ENCODE measurements at places on chromosomes 16 and 17. TPM values are rescaled to one million over a fixed set of nuclear protein-coding genes. Genes with fewer than 3 reads are reported as not detected.

MEOX1 gene
- 0.05 TPM for polyA plus RNA-seq

TNFAIP1 gene
- 51.2 TPM for polyA plus RNA-seq

CLEC18B gene
- polyA plus RNA-seq: 0.06 TPM

SHISA6 gene
- polyA plus RNA-seq: not detected

CRHR1 gene
- not detected for polyA plus RNA-seq

FAHD1 gene
- polyA plus RNA-seq: 45.4 TPM

RAB34 gene
- polyA plus RNA-seq: 428 TPM

OR3A3 gene
- polyA plus RNA-seq: not detected

MMP28 gene
- 0.15 TPM for polyA plus RNA-seq

CCDC182 gene
- not detected for polyA plus RNA-seq

GINS2 gene
- polyA plus RNA-seq: 5.1 TPM

SLC6A2 gene
- not detected for polyA plus RNA-seq

LPO gene
- not detected for polyA plus RNA-seq

LRRC45 gene
- 4.0 TPM for polyA plus RNA-seq

KCNG4 gene
- not detected for polyA plus RNA-seq

MYO15A gene
- polyA plus RNA-seq: 0.32 TPM

USP6 gene
- not detected for polyA plus RNA-seq

KRTAP2-2 gene
- polyA plus RNA-seq: not detected

NPIPA3 gene
- 1.4 TPM for polyA plus RNA-seq

ALOX12B gene
- polyA plus RNA-seq: not detected

TIGD7 gene
- polyA plus RNA-seq: 4.4 TPM

CMTM2 gene
- polyA plus RNA-seq: not detected

ARHGAP23 gene
- 19.3 TPM for polyA plus RNA-seq

RSPRY1 gene
- 63.8 TPM for polyA plus RNA-seq

MYH11 gene
- polyA plus RNA-seq: 0.20 TPM

SMIM36 gene
- not detected for polyA plus RNA-seq

Measured in AG04450 (cell line).